ENCODE measurements at places on chromosomes 11 and 22.

DNA sequence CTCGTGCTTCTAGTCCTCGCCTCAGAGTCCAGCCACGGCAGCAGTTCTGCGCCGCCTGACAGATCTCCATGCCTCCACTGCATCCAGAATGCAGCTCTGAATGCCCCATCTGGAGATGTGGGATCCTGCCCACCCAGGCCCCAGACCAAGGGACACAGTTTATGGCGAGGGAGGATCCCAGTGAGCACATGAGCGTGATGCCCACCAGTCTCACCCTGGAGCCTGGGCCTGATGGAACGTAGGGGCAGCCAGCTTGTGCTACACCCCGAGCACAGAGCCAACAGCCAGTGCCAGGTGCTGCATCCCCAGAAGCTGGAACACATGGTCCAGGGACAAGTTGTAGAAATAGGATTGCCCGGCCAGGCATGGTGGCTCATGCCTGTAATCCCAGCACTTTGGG, 10.4 kb downstream of the IGLL1 start:
- DNase-seq, result no peak

GRCh38 chr22:31526270-31526669, 29.9 kb downstream of the SFI1 start:
- DNase-seq, result no peak

GRCh38 chr11:96169250-96169649, 173.7 kb downstream of the MAML2 start:
- DNase-seq, result no peak

- no peak for DNase-seq
These were observed 6.7 kb downstream of the ZC3H7B start for GRCh38 chr22:41308054-41308453.

- no peak for DNase-seq
These were observed 442.7 kb downstream of the MIAT start for GRCh38 chr22:27099946-27100722.

DNA sequence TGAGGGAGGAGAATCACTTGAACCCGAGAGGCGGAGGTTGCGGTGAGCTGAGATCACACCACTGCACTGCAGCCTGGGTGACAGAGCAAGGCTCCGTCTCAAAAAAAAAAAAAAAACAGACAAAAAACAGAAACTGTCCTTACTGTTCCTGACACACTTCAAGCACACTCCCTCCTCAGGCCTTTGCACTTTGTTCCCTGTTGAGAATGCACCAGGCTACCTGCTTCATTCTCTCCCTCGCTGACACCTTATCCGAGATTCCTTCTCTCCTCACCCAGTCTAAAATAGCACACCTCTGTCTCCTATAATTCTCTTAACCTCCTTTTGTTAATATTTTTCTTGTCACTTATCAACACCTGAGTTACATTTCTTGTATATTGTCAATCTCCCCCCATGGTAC, 32.3 kb upstream of the TECTA start:
- DNase-seq, result no peak

- peak; percentile 50 for DNase-seq
These were observed 114.9 kb downstream of the KCNQ1 start for GRCh38 chr11:2559527-2560311.

GRCh38 chr11:49995565-49995964, 13.2 kb upstream of the OR4C12 start:
- no peak for DNase-seq

DNA sequence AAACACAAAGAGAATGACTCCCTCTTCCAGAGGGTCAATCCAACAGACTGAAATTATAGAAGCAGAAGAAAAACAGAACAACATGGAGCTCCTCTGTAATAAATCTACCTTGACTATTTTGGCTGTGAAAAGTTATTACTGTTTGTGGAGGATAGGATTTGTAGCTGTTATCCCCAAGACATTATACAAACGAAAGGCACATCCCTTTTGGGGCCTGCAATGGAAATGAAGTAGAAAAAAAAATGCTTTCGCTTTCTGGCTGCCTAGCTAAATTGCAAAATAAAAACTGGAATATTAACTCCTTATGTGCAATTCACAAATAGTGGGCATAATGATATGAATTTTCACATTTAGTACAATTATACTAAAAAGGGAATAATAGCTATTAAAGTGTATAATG, 123.8 kb upstream of the CCDC179 start:
- DNase-seq, result no peak

DNA sequence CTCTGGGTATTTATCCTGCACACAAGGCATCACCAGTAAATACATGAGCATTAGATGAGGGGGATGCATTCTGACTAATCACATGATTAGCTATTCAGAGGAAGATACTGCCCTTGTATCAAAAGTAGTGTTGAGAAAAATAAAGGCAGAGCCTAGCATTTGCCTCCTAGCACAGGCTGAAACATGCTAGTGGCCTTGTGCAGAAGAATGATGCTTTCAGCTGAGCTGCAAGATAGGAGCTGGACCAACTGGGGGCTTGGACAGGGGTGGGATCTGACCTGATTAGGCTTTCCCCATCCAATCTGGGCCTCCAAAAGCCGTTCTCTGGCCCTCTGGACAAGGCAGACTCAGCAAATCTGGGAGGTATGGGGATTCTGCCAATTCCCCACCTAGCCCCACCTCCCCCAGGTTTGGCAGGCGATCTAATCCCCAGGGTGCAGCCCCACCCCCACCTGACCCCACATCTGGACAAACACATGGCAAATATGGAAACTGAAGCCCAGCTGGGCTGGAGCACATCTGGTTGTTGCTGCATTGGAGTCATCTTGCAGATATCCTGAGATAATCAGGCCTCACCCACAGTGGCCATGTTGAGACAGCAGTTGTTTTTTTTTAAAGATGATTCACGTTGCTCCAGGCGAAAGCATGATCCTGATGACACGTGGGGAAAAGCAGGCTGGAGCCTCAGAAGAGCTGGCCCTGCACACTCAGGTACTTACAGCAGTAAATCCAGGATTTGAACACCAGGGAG, 4.4 kb upstream of the MISFA start:
- DNase-seq, result no peak

DNA sequence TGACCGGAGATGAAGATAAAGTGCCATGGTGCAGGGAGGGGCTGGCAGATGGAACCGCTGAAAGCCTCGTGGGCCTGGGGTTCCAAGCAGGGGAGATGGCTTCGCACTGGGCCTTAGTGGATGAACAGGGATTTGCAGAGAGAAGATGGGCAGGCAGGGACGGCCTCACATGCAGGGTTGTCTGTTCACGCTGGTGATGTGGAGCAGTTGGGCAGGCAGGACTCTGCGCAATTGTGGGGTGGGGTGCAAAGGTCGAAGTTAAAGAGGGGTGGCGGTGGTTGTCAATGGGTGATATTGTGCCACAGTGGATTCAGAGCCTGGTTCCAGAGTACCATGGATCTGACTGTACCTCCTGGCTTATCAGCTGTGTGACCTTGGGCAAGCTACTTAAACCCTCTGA, 7.9 kb downstream of the MB start:
- no peak for DNase-seq

DNA sequence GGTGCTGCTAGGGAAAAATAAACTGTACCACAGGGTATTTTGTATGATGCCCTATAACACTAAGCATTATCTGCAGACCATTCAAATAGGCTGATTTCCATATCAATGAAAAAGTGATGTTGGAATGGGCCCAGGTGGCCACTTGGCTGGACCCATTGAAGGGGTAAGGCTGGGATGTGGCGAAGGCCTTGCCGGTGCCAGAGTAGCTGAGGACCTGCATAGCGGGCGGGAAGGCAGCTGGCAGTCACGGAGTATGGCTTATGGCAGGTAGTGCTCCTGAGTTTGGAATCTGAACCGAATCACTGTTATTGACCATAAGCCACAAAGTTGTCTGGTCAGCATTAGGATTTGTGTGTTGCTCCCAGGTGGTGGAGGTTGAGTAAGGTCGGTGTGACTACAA, 131.0 kb downstream of the MICAL2 start:
- no peak for DNase-seq

DNA sequence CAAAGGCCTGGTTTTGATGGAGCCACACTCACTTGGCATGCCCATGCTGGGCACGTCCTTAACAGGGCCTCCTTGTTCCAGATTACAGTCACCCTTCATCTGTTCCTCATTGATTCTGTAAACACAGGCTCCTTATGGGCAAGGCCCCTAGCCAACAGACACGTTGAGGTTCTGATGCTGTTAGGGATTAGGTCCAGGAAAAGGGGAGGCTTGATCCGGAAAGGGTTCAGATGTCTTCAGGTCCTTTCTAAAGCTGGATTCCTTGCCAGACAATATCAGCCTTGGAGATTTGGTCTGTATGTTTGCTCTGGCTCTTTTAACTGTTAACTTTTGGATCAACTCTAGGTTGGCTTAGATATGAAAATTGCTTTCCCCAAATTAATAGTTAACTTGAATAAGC, 46.9 kb upstream of the PRSS23 start:
- DNase-seq, result no peak

DNA sequence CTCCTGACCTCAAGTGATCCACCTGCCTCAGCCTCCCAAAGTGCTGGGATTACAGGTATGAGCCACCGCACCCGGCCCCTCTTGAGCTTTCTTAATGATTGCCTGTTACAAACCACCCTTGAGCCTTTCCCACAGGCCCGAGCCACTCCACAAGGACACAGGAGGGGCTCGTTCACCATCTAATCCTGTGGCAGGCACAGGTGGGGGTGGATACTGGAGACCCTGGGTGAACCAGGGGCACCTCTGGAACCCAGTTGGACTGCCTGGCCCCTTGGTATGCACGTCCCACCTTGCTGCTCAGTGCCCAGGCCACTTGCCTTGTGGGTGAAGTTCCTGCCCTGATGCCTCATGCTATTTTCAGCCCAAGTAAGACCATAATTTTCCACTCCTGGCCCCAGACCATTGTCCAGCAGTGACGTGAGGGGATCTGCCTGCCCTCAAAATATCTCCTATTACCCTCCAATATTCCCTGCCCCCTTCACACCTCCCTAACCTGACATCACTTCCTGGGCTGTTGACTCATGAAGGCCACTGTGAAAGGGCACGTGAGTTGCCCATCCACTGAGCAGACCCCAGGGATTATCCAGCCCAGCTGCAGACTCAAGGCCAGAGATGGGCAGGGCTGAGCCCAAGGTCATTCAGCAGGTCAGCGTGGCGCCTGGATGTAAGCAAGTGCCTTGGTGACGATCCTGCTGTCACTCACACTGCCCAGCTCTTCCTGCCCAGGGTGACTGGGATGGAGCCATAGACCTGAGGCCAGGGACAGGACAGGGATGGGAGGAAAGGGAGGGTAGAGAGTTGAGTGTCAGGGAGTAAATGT, 19.6 kb downstream of the P2RY2 start:
- peak; percentile 33 for DNase-seq

- no peak for DNase-seq
These were observed 42.9 kb downstream of the YWHAH start for GRCh38 chr22:31987218-31987617.

DNA sequence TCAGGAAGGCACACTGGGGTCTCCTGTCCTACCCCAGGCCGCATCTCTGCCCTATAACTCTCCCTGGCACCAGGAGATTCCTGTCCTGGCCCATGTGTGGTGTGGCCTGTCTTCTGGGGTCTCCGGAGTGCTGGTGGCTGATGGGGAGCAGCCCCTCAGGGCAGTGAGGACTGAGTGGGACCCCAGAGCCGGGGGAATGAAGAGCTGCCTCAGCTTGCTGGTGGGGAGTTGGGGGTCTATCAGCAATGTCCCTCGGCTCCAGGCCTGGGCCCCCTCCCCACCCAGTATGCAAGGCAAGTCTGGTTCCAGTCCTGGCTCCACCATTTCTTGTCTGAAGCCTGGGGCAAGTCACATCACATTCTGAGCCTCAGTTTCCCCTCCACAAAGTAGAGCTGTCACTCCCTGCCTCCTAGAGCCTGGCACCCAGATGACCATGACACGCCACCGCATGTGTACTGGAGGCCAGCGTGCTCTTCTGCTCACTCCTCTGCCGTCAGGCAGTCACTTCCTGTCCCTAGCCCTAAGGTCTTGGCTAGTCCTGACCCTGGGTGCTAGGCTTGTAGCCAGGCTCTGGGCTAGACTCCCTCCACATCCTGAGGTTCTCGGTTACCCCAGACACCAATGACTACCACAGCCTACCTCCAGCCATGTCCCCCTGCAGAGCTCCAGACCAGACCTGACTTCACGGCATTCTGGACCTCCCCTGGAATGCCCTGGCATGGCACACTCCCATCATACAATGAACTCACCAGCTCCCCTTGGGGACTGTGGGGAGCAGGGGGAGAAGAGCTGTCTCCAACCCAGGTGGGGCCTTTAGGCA, 12.8 kb downstream of the ARAP1 start:
- DNase-seq, result no peak

- peak; percentile 58 for DNase-seq
These were observed 49.9 kb downstream of the STIM1 start for GRCh38 chr11:3905080-3905953.

GRCh38 chr11:19713196-19714021, 772 bp downstream of the NAV2 start:
- DNase-seq, result peak; percentile 53

GRCh38 chr11:57072640-57073039, 83.9 kb downstream of the OR5AK2 start:
- DNase-seq, result no peak

DNA sequence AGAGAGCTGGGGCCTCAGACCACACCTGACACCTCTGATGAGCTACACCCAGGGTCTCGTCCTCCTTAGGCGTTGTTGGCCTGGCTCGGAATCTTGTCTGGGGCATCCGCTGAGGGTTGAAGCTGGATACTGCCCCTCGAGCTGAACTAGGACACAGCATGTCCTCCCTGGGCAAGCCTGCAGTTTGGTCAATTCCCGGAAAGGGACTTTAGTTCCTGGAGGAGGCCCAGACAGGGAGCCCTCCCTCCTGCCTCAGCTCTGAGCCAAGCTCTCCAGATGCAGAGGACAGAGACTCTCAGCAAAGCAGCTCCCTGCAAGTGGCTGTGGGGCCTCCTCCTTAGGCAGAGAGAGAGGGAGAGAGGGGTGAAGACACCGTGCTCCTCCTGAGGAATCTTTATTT, 4.9 kb downstream of the APOL3 start:
- DNase-seq, result no peak

GRCh38 chr22:37295213-37295886, 13.0 kb downstream of the CYTH4 start:
- DNase-seq, result no peak
